ENCODE measurements at places on chromosomes 3 and 15.
A peak's percentile ranks its signal among the peaks of the same experiment; 100 is the strongest.

DNA sequence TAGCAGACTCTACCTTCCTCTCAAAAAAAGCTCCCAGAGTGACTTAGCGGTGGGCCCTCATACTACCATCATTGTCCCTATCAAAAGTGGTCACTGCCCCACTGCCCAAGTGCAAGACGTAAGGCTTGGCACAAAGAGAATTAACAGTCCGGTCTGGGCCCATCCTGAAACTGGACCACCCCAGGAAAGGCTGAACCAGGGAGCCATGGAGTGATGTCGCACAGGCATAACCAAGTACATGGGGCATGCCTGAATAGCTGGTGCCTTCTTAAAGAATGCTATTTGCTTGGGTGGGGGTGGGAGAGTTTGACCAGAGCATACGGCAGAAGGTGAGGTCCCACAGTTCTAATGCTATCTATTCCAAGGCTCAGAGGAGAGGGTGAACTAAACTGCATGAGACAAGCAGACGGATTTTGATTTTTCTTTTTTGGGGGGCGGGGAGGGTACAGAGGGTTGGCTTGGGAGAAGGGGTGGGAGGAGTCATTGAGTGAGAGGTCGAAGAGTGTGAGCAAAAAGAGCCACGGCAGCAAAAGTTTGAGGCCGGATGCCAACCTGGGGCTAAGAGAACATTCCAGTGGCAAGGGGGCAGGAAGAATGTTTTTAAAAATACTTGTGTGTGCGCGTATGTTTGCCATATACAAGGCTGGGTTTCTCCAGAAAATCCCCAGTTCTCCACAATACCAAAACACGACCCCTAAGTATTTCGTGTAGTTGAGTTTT, 50.2 kb downstream of the FAM174B start:
- no peak for DNase-seq

DNA sequence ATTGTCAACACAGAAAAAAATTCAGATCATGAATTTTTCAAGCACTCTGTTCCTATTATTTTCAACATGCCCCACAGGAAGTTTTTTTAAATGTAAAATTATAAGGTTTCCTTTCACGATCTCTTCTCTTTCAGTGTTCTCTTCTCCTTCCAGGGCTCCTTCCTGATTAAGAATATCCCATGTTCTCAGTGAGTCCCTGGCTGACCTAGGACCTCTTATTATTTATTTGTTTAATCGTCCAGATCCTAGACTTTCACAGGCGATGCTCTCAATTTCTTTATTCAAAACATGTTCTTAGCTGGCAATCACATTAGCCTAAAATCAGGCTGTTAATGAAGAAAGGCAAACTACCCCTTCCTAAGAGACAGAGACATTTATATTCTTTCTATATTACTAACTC, 124.3 kb downstream of the ABI3BP start:
- DNase-seq = no peak

GRCh38 chr3:183984127-183984740, 33.5 kb downstream of the ABCC5 start:
- no peak for DNase-seq

- no peak for DNase-seq
Observed at GRCh38 chr3:59704292-59704691, 654.5 kb upstream of the CFAP20DC start.

- DNase-seq = no peak
Observed at GRCh38 chr3:124883766-124884473, 3.2 kb downstream of the ITGB5 start.

DNA sequence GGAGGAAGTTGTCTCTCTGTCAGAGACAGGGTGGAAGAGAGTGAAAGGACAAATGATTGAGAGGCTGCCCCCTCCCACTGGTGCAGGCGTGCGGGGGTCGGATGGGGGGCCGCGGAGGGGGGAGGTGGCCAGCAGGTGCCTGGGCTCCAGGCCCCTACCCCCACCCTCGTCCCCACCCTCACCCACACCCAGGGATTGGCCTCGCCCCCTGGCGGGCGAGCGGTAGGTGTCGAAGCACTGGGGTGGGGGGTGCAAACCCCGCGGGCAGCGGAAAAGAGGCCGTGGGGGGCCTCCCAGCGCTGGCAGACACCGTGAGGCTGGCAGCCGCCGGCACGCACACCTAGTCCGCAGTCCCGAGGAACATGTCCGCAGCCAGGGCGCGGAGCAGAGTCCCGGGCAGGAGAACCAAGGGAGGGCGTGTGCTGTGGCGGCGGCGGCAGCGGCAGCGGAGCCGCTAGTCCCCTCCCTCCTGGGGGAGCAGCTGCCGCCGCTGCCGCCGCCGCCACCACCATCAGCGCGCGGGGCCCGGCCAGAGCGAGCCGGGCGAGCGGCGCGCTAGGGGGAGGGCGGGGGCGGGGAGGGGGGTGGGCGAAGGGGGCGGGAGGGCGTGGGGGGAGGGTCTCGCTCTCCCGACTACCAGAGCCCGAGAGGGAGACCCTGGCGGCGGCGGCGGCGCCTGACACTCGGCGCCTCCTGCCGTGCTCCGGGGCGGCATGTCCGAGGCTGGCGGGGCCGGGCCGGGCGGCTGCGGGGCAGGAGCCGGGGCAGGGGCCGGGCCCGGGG, at the start of gene KAT2B:
KAT2B (plus strand) TSS at position 682 of the 783 bp plus-strand sequence; CDS start at position 714, 32 bp downstream.
- peak; percentile 88 for DNase-seq

DNA sequence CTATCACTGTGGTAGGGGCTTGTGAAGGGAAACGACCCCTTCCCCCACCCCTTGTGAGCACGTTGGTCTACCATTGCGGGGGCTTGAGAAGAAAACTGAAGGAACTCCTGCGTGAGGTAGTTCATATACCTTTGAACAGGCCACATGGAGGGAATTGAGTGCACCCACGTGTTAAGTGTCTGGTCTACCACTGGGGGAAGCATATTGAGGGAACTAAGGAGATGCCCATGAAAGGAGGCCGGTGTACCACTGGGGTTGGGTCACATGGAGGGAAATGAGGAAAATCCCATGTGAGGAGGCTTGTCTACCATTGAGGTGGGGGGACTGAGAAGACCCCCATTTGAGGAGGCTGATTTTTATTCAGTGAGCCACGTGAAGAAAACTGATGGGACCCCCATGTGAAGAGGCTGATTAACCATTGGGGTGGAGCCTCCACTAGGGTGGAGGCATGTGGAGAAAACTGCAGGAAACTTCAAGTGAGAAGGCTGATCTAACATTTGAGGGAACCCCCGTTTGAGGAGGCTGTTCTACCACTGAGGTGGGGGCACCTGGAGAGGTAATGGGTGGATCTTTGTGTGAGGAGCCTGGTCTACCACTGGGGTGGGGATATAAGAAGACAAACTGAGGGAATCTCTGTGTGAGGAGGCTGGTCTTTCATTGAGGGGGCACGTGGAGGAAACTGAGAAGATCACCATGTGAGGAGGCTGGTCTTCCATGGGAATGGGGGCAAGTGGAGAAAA, 163.2 kb downstream of the FBLN2 start:
- no peak for DNase-seq

DNA sequence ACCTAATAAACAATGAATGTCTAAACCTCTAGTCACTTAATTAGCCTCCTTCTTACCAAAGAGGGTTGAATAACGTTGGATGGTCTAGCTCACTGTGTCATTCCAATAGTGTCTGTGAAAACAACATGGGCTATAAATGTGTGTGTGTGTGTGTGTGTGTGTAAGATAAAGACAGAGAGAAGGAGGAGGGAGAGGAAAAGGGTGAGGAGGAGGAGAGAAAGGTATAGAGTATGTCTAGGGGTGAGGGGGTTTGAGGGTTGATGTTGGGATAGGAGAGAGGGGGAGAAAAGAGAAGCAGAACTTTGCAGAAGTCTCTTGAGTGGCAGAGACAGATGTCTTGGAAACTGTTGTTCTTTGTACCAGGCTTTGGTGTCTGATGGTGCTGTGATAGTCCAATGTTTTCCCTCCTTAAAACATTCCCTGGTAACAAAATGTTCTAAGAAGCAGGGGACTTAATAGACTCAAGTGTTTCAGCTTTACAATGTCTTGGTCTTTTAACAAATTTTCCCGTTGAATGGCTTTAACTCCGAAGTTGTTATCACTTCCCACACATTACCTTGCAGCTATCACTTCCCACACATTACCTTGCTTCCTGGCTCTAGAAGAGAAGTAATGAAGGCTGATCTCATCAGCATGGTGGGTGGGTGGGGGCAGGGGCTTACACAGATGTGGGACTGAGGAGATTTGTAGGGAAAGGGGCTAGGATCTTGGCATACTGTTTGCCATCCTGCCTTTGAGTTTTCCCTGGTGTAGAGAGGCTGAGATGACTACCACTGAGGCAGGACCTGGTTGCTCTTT, 57.8 kb upstream of the ETV5 start:
- DNase-seq = no peak

DNA sequence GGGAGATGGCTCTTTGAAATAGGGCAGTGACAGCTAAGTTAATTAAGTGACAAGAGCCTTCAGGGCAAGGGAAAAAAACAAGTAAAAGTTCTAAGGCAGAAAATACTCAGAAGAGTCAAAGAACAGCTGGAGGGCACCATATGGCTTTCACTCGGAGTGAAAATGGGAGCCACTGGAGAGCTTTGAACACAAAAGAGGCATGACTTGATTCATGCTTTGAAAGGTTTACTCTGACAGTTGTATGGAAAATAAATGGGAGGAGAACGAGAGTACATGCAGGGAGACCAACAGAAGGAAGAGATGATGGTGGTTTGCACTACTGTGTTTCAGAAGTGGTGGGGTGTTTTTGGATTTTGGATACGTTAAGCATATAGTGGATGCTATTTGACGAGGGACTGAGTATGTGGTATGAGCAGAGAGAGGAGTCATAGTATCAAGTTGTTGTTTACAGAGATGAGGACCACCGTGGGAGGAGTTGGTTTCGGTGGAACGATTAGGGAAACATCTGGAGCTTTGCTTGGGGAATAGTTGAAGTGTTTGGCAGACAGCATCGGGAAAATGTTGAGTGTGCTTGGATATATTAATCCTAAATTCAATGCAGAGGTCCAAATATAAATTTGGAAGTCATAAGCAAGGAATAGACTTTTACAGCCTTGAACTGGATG, 411.5 kb downstream of the GABRG3 start:
- no peak for DNase-seq

- no peak for DNase-seq
Observed at GRCh38 chr3:153762411-153763235, 358.6 kb upstream of the ARHGEF26 start.
